ENCODE measurements at places on chromosomes 6 and 20.

DNA sequence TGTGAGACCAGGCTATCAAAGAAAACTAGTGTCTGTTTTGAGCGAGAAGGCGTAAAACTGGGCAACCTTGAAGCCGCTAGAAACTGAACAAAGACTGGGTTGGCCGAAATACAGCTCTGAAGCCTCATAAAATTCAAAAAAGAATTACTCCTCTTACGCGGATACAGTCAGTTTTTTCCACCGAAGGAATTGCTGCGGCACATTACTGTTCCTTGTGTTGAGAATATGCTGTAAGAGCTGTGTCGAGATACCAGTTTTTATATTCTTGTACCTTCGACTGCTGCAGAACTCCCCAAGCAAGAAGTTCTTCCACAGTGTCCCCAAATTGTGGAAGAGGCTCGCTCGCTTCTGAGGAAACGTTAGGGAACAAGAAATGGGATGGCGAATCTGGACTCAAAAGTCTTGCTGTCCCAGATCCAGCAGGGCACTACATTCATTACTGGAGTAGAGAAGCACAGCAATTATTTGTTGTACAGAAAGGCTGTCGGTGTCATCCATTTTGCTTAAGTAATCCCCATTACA lies 523 bp upstream of the COX7A2 start:
- no peak for DNase-seq

- no peak for DNase-seq
These were observed 52.4 kb upstream of the IPCEF1 start for GRCh38 chr6:154408891-154409500.

GRCh38 chr20:24100370-24101011 lies 111.9 kb upstream of the GGTLC1 start:
- DNase-seq = peak; percentile 57

DNA sequence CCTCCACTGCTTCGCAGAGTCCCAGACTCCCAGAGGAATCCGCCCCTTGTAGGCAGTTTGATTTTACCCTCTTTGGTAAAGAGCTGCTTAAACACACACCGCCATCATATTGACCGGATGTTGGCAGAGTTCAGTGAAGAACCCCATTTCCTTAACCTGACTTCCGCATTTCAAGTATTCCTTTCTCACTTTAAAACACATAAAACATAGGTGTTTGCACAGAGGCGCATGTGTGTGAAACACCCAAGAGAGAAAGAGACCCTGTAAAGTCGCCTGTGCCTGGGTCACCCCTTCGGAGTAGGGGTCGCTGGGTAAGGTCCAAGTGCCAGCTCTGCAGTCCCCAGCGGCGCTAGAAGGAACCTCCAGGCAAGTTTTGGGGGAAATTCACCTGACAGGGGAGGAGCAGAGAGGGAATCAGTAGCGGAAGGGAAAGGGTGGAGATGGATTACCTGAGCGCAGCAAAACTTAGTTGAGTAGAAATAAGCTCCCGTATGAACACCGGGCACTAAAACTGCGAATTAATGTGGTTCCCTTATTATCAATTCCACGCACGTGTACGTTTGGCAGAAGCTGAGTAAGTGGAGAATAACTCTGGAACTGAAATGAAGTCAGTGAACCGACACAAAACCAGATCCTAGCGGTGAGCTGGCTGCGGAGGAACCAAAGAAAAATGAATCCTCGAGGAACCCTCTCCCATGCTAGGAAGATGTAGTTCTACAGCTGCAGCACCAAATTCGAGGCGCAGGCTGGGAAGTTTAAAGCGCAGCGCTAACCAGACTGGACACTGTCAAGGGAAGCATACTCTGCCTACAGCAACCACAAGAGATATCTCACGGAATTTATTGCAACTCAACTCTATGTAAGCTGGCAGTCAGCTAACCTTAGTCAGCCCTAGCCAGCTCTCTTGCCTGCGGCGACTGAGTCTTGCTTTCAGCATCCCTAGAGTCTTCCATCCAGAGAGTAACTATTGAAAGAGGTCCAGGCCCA lies 3.5 kb upstream of the HTR1B start:
- peak; percentile 11 for DNase-seq

DNA sequence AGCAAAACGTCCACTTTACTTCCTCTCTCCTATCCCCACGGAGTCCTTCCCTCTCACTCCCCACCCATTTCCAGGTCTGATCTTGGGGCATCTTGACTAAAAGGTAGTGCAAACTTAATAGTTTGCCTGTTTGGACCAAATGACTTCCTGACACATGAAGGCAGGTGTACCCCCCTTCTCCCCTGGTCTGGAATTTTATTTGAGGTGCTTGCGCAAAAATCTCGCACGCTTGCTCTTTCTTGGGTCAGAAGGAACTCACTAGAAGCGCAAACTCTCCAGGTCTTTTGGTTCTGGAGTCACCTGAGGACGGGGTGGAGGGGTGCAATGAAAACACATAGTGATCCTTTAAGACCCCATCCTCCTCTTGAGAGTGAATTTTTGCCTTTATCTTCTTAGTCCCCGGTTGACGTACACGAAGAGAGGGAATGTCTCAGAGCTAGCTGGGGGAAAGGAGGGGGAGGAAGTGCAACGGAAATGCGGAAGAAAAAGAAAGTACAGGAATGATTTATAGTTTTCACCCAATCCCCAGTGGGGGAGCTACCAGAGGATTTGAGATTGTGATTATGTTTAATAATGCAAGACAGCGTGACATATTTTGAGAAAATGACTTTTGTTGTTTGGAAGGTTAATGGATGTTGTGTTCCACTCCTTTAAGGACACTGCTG lies 4.9 kb downstream of the ADGRB3 start:
- no peak for DNase-seq

GRCh38 chr6:71396410-71396801 lies 107.8 kb downstream of the OGFRL1 start:
- no peak for DNase-seq
